WERI-Rb-1 (cell line): ENCODE measurements at places on chromosomes 12 and 14.

GRCh38 chr14:84991021-84991420 lies 538.9 kb upstream of the FLRT2 start:
- no peak for DNase-seq

- peak; percentile 48 for DNase-seq
Measured at GRCh38 chr14:35687335-35687939, 121.7 kb downstream of the RALGAPA1 start.

GRCh38 chr12:122834104-122834920 lies 945 bp upstream of the HIP1R start:
- DNase-seq: no peak

DNA sequence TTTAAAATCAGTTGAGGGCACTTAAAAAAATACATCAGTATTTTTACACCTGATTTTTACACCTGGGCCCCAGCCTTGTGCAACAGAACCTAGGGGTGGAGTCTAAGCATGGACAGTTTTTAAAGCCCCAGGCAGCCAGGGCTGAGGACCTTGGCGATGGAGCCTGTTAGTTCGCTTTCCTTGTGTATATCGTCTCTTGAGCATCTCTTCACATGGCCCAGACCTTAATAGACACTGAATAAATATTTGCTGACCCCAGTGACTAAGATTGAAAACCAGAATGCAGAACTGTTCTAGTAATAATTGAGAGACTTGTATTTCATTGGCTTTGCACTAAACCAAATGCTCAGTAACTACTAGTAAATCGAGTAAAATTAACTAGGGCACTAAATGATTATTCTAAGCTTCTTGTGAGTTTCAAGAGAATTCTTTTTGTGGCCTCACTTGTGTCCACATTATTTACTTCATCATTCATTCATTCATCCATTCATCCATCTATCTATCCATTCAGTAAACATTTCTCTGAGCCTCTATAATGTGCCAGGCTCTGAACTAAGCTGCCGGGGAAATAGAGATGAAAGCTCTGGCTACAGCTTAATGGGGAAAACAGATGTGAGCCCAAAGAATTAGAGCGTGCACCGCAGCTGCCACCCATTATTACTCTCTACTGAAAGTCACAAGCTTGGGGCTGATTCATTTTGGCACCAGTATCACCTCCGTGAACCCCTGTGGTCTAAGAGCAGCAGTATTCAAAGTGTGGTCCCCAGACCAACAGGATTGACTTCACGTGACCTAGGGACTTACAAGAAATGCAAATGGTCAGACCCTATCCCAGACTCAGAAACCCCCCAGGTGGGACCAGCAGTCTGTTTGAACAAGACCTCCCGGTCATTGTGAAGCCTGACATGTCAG lies 30.7 kb upstream of the BCL7A start:
- no peak for DNase-seq

DNA sequence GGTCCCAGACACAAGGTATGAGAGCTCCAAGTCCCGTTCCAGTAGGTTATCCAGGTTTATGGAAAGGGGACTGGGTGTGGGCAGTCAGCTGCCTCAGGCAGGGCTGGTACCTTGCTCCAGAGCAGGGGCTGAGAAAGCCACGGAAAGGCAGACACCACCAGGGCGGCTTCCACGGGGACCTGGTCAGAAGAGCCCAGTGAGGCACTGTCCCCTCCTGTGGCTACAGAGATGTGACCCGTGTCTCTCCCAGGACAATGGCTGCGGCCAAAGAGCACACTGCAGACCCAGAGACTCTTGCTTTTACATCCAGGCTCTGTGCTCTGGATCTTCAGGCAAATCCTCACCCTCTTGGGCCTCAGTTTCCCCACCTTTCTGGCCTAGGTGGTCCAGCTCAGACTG lies 8.8 kb downstream of the SERPINA4 start:
- no peak for DNase-seq

- no peak for DNase-seq
Measured at GRCh38 chr12:108505129-108505528, 9.9 kb upstream of the FICD start.

GRCh38 chr12:42094277-42094676 lies 50.4 kb downstream of the GXYLT1 start:
- DNase-seq: no peak

- DNase-seq: no peak
Measured at GRCh38 chr14:95465358-95465757, 51.1 kb downstream of the SYNE3 start.

GRCh38 chr12:92987846-92988621 lies 58.9 kb upstream of the EEA1 start:
- no peak for DNase-seq

DNA sequence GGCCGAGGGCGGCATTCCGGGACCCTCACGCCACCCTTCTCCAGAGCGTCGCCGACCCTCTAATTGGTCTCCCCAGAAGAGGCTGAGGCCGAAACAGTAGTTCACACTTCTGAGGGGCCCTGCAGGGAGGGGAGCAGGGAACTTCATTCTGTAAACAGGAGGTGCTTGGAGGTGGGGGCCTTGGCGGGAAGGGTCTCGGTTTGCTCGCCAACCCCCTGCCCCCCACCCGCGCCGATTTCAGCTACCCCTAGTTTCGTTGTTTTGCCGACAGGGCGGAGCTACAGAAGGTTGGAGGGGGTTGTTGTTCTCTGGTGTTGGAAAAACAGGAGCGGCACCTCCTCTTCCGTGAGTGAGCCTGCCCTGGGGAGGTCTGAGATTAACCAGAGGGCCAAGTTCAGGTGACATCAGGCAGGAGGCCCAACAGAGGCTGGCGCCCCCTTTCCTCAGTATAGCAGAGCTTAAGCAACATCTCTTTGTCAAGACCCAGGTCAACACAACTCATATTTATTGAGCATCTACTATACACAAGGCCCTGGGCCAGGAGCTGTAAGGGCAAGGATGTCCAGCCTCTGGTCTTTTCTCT lies 682 bp downstream of the ERBB3 start:
- DNase-seq: no peak

- DNase-seq: no peak
Measured at GRCh38 chr12:27592548-27592947, 68.5 kb downstream of the PPFIBP1 start.

- no peak for DNase-seq
Measured at GRCh38 chr12:70121562-70121961, 121.7 kb upstream of the CNOT2 start.

DNA sequence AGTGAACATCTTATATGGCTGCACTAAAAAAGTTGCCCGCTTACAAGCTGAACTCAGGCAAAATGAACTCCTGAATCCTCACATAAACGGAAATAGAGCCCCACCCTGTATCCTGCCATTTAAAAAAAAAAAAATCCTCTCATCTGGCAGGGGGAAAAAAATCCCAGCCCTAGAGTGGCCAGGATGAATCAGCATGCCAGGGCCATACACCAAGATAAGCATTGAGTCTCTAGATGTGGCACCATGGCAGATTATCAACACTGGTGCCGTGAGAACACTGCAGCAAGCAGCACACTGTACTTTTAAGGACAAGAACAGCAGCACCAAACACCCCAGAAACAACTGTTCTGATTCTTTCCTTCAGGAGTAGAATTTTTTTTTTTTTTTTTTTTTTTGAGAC lies 65.5 kb downstream of the RASSF3 start:
- DNase-seq: no peak

- DNase-seq: no peak
Measured at GRCh38 chr12:106709068-106709511, 65.4 kb upstream of the RIC8B start.

DNA sequence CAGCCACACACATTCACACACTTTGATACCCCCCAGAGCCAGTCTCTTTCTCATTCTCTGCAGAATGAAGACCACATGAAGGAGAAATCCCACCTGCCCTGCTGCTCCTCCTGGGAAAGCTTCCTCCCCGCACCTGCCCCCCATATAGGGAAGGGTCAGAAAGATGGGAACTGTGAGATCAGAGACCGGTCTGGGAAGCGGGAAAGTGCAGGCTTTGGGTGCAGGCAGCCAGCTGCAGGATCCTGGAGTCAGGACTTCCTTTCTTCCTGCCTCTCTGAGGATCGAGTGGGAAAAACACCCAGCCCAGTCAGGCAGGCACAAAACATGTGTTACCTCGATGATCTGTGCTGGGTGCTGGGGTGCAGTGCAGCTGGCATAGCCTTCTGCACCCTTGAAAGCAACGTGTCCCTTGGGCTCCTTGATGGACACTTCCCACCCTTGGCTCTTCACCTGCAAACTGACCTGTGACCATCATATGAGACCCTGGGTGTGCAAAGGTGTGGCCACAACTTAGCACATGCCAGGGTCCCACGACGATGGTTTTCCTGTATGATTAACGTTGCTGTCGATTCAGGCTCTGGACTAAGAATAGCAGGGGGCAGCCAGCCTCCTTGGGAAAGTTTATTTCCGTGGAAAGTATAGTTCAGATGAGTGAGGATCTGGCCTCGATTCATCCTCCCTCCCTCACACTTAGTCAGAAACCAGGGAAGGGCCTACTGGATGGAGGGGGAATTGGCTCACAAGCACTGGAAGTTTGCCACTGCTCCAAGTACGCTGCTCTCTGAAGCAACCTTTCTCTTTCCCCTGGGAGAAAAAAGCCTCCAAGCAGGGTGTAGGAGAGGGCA lies 105.4 kb upstream of the MED13L start:
- no peak for DNase-seq

DNA sequence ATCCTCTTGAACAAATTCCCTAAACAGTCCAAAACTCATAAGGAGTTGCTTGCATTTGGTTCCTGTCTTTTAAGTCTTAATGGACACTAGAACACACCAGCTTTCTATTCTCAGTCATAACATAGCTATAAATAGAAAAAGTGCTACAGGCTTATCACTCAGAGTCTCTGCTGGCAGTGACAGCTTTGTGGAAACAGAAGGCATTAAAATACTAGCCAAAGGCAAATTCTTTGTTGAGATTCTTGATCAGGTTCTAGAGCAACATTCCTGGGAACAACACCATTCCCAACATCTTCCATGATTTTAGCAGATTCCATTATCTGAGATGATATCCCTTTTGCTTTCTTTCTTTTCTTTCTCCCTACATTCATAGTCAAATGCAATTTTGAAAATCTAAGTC lies 207.7 kb upstream of the PLEKHG7 start:
- no peak for DNase-seq

- DNase-seq: no peak
Measured at GRCh38 chr14:79037106-79037505, 866.9 kb downstream of the NRXN3 start.

DNA sequence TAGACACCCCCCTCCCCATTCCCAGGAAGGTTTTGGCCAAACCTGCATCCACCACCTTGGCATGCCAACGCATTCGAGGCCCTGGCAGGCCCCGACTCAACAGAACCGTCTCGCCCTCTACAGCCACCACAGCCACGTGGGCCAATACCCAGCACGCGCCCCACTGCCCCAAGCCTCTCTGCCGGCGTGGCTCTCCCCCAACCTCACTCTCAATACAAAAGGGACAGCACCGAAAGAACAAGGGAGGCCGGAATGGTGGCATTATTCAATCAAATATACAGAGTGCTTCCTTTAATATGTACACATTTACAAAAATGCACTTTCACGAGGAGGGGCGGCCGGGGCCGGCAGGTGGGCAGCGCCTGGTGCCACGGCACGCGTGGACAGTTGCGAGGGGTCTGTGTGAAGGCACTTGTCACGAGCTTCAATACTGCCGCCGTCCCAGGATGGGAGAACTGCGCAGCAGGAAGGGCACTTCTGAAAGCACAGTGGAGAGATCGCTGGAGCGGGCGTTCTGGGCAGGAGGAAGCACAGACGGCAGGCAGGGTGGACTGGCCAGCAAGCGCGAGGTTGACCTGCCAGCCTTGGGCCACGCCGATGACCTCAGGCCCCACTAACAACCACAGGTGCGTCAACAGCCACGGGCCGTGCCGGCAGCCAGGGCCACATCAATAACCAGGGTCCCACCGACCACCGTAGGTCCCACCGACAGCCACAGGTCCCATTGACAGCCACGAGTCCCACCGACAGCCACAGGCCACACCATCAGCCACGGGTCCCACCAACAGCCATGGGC lies 26.9 kb downstream of the JAG2 start:
- DNase-seq: peak; percentile 5

GRCh38 chr14:29757188-29757680 lies 170.4 kb downstream of the PRKD1 start:
- DNase-seq: no peak

GRCh38 chr12:119949594-119949993 lies 39.4 kb upstream of the BICDL1 start:
- DNase-seq: no peak

- DNase-seq: peak; percentile 39
Measured at GRCh38 chr12:116609319-116610114, 50.3 kb downstream of the MAP1LC3B2 start.

GRCh38 chr14:57928732-57929131 lies 62.8 kb upstream of the SLC35F4 start:
- no peak for DNase-seq

DNA sequence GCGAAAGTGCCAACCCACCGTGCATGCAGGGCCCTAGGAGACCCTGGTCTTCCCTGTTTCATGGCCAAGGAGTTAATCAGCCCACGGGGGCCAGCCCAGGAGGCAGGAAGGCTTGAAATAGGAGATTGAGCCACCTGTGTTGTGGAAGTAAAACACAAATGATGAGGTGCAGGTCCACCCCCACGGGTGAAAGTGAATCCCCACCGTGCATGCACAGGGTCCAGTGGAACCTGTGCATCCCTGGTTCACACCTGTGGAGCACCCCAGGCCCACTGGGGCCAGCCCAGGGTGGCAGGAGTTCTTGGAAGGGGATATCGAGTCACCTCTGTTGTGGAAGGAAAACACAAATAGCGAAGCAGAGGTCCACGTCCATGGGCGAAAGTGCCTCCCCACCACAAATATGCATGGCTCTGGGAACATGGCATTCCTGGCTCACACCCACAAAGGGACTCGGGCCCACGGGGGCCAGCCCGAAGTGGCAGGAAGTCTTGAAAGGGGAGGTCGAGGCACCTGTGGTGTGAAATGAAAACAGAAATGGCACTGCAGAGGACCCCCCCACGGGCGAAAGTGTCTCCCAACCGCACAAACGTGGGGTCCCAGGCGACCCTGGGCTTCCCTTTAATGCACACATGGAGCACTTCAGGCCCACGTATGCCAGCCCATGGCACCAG lies 381.5 kb downstream of the ALG10 start:
- no peak for DNase-seq

DNA sequence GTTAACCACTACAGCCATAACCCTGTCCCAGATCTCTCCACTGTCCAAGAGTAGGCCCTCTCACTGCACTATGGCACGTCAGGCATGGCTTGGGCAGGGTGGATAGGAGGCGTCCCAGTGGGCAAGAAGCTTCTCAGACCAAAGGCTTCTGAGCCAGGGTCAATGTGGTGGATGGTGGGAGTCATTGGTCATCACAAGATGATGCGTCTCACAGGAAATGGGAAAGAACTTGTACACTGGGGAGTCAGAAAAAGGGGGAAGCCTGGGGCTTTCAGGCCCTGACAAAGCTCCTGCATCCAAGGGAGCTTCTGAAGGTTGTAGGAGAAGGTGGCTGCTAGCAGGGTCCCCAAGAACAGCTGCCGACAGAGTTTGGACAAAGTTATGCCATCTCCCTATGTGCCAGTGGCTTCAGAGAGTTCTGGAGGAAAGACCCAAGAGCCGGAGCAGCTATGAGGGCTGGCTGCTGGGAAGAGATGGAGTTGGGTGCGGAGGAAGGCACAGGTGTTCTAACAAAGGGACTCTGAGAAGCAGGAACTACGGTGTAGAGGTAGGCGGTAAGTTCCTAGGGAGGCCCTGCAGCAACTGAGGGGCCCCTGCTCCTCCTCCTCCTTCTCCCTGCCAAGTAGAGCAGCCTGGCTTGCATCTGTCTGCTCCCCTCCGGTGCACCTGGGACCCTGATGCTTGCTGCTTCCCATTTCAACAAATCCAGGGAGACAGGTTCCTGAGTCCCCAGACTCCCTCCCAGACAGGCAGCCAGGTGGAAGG lies 81.1 kb downstream of the ARL6IP4 start:
- no peak for DNase-seq

- DNase-seq: no peak
Measured at GRCh38 chr14:58633831-58634230, 3.9 kb upstream of the DACT1 start.
